Muscle of leg (tissue), 16 donors: ENCODE measurements at places on chromosomes 2 and 18. TPM values are rescaled to one million over a fixed set of nuclear protein-coding genes. Genes with fewer than 3 reads are reported as not detected.

- DNase-seq = peak; percentile 30
Observed at GRCh38 chr2:120738117-120738516, 2.4 kb downstream of the GLI2 start.

- DNase-seq = no peak
Observed at GRCh38 chr2:217101972-217102371, 242.1 kb upstream of the TNP1 start.

DNA sequence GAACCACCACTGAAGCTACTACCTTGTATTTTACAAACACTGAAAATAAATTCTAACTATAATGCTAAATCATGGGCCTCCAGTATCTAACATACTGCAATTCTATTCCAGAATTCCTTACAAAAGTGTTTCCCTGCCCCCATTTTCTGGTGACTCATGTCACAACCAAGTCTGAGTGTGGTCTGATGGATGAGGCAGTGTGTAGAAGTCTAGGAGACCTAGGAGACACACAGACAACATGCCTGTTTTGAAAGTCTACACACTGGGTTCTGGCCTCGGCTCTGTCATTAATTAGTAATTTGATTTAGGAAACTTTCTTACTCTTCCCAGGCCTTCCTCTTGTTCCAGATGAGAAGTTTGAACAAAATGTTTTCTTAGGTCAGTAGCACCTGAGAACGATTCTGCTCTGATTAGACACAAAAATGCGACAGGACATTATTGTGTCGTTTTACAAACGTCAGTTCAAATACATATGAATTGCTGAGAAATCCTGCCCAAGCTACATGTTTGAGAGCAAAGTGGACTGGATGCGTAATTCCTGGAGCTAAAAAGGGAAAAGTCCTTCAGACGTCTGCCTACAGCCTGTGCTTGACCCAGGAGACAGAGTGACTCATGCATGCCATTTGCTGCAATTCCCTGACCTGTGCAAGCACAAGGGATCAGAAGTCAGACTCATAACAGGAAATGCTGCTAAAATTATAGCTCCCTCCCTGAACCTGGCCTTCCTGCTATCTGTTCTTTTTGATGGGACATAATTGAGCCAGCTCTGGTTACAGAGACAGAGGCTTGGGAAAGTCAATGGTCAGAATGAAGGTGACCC is 494.4 kb downstream of the SOX11 start:
- peak; percentile 43 for DNase-seq

GRCh38 chr2:10405448-10405847 is 42.7 kb downstream of the ODC1 start:
- DNase-seq = peak; percentile 83

NAT8 gene
- polyA plus RNA-seq = not detected

- peak; percentile 79 for DNase-seq
Observed at GRCh38 chr2:120320318-120320851, 25.6 kb upstream of the INHBB start.

DNA sequence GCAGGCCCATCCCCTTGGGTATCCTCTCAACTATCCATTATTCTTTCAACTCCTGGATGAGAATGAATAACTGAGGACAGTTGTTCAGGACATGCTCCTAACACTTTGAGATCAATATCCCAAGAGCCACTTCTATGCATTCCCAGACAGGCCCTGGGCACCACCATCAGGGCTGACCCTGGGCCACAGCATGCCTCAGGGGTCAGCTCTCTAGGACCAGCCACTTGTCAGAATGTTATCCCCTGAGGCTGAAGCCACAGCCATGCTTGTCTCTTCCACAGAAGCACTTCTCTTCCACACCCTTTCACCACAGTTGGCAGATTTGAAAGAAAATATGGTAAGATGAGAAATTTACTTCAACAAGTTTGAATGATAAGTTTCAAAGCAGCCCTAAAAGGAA is 28.7 kb downstream of the SLC14A1 start:
- DNase-seq = no peak

- no peak for DNase-seq
Observed at GRCh38 chr2:158907926-158908456, 60.4 kb upstream of the TANC1 start.

ACMSD gene
- 0.28 TPM for polyA plus RNA-seq

- DNase-seq = no peak
Observed at GRCh38 chr2:218970894-218971293, 11.4 kb downstream of the CDK5R2 start.

STRADB gene
- 60.5 TPM for polyA plus RNA-seq

GRCh38 chr2:55134316-55134706 is 84.1 kb upstream of the RTN4 start:
- DNase-seq = no peak

DNA sequence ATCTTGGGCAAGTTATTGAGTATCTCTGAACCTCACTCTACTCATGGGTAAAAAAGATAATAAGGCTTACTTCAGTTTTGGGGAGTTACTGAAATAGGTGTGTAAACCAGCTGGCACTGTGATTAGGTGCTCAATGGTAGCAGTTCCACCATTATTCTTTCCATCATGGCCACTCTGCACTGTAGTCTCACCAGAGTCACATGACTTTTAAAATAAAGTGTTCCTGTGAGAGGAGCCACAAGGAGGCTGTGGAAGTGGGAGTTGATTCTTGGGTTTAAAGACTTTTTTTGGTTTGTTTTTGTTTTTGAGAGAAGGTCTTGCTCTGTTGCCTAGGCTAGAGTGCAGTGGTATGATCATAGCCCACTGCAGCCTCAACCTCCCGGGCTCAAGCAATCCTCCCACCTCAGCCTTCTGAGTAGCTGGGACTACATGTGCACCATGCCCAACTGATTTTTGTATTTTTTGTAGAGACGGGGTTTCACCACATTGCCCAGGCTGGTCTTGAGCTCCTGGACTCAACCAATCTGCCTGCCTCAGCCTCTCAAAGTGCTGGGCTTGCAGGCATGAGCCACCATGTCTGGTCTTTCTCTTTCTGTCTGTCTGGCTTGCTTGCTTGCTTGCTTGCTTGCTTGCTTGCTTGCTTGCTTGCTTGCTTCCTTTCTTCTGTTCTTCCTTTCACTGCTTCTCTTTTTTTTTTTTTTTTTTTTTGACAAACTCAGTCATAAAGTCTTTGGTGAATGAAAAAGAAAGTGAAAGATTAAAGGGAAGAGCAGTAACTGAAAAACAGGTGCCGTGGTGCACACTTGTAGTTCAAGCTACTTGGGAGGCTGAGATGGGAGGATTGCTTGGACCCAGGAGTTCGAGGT is 21.2 kb upstream of the ACVR1 start:
- DNase-seq = no peak

DNA sequence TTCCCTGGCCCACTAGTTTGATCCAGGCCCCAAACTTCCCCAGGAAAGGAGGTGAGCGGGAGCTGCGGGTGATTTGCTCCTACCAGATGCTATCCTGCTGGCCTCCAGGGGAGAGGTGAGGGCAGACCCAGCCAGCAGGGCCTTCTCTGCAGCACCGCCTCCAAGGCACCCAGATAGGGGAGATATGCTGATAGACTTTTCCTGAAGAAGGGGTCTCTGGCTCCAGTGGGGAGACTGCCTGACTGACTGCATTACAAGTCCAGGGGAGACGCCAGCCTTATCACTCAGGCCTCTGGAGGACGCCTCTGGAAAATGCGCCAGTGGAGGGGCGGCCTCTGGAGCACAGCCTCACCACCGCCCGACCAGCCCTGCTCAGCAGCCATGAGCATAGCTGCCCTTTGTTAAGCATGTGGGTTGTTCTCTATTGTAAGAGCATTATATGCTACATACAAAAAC is 60.6 kb upstream of the SMAD7 start:
- DNase-seq = no peak

PIK3C3 gene
- polyA plus RNA-seq = 40.9 TPM

- no peak for DNase-seq
Observed at GRCh38 chr2:234999740-235000425, 48.1 kb downstream of the SH3BP4 start.

CTNNA2 gene
- 0.52 TPM for polyA plus RNA-seq

TSN gene
- polyA plus RNA-seq = 48.1 TPM

GRCh38 chr2:173652767-173653431 is 298.2 kb downstream of the CDCA7 start:
- no peak for DNase-seq

DNA sequence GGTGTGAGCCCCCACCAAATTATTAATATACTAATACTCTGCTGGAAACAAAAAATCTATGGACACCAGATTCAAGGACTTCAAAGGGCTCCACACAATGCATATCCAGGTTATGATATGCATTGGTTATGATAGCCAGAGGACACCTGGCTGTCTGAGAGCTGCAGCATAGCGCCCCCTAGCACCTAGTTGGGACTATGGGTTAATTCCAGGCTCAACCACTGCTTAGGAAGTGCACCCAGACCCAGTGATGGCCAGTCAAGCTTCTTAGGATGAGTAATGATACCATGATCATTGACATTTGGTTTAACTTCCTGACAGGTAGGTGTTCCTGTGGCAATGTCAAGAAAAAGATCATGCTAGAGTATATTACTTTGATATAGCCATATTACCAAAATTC is 3.8 kb upstream of the FRZB start:
- no peak for DNase-seq

- no peak for DNase-seq
Observed at GRCh38 chr18:52175406-52175805, 164.6 kb upstream of the DCC start.

DNA sequence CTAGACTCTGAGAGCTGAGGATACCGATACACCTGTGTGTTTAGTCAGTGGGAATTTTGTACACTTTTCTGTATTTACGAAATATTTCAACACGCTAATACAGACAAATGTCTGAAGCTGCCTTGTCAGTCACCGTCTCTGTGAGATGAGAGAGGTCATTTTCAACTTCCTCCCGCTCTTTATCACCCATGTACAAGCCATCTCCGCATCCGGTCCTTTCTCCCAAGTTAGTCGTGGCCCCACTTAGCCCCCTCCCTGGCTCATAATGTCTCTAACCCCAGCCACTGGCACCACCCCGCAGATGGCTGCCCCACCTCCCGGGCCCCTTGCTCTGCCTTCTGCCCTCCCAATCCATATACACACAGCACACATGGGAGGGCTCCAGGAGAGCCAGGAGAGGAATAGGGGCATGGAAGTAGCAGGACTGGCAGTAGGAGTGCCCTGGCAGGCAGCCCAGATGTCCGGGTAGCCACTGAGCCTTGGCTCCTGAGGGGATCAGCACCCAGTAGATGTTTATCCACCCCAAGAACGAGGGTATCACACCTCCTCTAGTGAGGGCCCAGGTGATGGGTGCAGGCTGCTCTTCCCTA is 2.0 kb upstream of the RUFY4 start:
- DNase-seq = no peak

UPP2 gene
- not detected for polyA plus RNA-seq

DNA sequence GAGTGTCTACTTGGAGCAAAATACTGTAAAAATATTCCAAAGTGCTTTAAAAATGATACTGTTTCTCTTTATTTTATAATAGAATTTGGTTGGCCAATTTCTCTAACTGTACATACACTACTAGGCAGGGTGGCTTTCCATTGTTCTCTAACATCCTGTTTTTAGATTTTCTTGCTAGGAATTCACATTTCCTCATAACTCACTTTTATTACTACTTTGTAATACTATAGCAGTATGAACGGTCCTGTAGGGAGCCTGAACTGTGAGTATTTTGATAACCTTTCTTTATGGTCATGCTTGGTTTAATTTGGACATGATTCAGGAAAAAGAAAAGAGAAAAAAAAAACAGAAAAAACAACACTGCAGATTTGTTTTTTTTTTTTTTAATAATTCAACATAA is 37.8 kb downstream of the GCG start:
- peak; percentile 11 for DNase-seq

DNA sequence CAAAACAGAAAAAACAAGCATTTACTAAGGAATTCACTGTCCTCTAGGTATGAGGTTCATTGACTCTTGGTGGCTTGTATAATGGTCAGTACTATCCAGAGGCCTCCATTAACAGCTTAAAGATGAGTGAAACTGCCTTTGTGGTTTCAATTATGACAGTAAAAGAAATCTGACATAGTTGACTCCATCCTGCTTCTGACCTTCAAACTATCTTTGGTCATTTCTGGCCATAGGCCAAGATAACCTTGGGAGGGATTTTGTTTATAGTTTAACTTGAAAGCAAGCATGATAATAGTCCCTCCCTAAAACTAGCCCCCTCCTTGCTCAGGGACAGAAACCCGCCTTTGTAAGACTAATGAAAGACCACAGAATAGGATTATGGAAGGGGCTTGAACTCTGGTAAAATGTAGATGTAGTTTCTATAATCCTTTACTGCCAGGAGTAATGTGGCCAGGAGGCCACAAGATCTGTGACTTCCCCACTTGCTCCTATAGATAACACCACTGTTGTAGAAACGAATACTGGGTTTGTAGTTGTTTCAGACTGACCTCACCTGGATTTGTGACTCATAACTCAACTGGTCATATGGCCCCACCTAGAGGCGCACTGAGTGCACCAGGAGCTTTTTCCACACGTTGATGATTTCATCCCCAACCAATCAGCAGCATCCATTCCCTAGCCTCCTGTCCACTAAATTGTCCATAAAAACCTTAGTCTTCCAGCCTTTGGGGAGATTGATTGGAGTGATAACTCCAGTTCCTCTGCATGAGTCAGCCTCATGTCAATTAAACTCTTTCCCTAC is 8.6 kb upstream of the PLEKHM3 start:
- DNase-seq = peak; percentile 31

DNA sequence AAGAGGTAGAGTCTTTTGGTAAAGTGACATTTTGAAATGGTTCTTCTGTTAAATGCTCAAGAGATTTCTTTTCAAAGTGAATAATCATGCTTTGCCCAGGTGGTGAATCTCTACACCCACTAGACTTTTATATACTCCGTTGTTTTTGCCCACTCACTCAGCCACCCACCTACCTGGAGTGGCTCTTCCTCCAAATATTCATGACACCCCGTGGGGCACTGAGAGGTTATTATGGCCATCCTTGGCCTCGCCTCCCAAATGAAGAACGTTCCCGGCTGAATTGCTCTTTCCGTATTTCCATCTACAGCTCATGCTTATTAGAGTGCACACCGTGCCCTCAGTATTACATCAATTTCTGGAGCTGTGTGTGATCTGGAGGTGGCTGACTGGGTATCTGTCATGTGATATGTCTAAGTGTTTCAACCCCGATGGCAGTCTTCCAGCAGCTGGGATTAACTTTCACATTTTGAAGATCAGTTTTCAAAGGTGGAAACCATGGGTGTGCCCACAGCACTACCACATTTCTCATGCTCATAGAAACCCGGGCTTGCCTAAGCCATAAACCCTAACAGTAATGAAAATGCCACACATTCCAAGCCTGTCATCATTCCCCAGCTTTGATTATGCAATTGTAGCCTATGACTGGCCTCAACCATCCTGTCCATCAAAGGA is 406.6 kb upstream of the MMADHC start:
- DNase-seq = no peak

GRCh38 chr2:193693758-193694157 is 1499.0 kb upstream of the TMEFF2 start:
- no peak for DNase-seq

- no peak for DNase-seq
Observed at GRCh38 chr18:8365528-8365927, 243.7 kb upstream of the RAB12 start.

- no peak for DNase-seq
Observed at GRCh38 chr18:2984703-2985261, 28.2 kb downstream of the LPIN2 start.
